ENCODE measurements at places on chromosomes 12 and 14. TPM values are rescaled to one million over a fixed set of nuclear protein-coding genes. Genes with fewer than 3 reads are reported as not detected.

ADAM20 gene
- total RNA-seq: 1.7 TPM

SLC6A15 gene
- total RNA-seq: 0.13 TPM

ABHD12B gene
- total RNA-seq: not detected

VSX2 gene
- total RNA-seq: not detected

KLRG1 gene
- total RNA-seq: 0.53 TPM

PSME1 gene
- 97.5 TPM for total RNA-seq

VRTN gene
- total RNA-seq: not detected

ATXN2 gene
- 18.0 TPM for total RNA-seq

SLC17A8 gene
- not detected for total RNA-seq

GUCY2C gene
- total RNA-seq: under 0.01 TPM

GLIPR1L1 gene
- not detected for total RNA-seq

FAM181A gene
- not detected for total RNA-seq

SLC7A7 gene
- 1.9 TPM for total RNA-seq

WIF1 gene
- total RNA-seq: not detected

CPNE6 gene
- total RNA-seq: not detected
